ENCODE measurements at places on chromosomes 6 and 20.

DNA sequence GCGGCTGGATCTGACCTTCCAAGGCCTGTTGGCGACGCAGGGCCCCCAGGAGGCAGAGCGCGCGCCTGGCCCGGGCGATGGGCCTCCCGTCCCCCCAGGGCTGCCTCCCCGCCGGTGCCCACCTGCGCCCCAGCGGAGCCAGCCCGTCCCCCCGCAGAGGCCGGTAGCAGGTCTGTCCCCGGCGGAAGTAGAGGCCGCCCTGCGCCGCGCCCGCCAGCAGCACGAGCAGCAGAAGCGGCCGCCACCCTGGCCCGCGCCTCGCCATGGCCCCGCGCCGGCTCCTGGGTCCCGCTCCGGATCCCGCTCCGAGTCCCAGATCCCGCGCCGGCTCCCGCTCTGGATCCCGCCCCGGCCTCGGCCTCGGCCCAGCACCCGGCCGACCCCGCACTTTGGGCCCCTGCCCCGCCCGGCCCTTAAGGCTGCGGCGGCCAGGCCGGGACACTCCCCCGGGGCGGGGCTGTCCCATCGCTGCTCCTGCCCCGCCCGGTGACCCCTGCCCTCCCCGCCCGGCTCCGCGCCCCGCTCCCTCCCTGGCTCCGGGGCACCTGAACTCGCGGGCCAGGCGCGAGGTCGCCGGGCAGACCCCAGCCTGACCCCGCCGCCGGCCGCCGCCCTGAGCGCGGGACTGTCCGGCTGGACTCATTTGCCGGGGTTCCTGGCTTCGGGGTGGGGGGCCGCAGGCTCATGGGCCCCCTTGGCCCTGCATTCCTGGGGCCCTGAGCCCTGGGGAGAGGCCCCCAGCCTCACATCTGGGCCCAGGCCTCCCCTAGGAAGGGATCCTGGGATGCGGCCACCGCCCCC lies at the start of gene CTSZ:
CTSZ (minus strand) TSS at position 391 of the 801 bp plus-strand sequence; CDS start at position 265, 126 bp downstream.
- DNase-seq, result peak; percentile 49

- DNase-seq, result no peak
Measured at GRCh38 chr6:84136364-84137050, 90.9 kb downstream of the CEP162 start.

GRCh38 chr6:20811109-20811761 lies 277.0 kb downstream of the CDKAL1 start:
- peak; percentile 3 for DNase-seq

DNA sequence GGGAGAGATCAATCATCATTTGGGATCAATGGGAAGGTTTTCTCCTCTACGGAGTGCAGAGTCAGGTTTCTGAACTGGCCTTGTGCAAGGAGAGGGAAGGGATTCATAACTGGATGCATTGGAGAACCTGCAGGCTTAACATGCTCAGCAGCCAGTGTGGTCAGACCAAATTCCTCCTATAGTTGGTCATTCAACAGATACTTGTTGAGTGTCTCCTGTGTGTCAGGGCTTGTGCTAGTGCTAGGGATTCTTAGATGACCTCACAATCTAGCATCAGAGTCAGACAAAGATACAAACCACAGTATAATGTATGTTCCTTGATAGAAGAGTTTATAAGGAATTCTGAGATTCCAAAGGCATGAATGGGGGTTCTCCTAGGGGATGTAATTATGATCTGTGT lies 23.9 kb downstream of the RALY start:
- no peak for DNase-seq

DNA sequence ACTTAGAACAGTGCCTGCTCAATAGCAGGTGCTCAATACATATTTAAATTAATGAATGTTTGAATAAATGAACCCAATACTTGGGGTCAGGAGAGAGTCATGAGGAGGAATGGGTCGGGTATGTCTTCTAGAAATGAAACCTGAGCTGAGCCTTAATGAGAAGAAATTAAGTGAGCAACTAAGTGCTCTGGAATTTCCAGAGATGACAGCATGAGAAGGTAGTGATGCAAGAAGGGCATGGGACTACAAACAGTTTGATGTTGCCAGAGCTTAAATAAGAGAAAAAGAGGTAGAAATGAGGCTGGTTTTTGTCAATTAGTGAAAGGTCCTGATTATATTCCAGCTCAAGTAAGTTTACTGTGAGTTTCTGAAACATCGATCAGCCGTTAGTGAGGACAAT lies 82.9 kb downstream of the PDE10A start:
- DNase-seq, result no peak

GRCh38 chr20:13119583-13119982 lies 101.5 kb upstream of the ISM1 start:
- peak; percentile 5 for DNase-seq

GRCh38 chr20:50695135-50695872 lies 4.0 kb upstream of the RIPOR3 start:
- no peak for DNase-seq

GRCh38 chr6:51678274-51678673 lies 409.1 kb downstream of the PKHD1 start:
- no peak for DNase-seq

DNA sequence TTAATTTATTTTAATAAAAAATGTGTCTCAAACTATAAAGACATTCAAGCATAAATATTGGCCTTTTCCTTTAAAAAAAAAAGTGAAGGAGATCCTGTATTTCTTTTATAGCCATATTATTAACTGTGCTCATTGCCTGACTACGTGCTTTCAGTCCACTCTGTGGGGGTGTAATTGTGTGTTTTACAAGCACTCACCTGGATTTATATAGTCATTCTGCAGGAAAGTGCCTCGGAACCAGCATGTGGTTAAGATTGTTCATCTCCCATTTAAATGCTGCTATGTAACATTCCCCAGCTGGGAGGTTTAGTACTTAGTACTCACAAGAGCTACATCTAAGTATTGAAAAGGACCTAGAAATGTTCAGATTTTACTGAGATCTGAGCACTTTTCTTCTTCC lies 47.9 kb upstream of the SLC22A16 start:
- DNase-seq, result no peak

DNA sequence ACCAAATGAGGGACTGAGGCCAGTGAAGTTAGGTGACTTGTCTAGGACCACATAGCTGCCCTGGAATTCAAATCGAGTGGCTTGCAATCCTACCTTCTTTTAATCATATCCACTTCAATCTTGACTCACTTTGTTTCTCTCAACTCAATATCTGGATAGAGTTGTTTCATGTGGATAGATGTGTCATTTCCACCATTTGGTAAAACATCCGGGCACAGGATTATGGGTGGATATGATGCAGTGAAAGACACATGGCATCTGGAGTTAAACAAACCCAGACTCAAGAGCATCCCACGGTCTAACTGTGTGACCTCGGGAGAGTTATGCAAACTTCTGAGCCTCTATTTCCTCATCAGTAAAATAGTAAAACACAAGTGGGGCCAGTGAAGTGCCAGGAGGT lies 103.6 kb upstream of the CNKSR3 start:
- DNase-seq, result no peak

DNA sequence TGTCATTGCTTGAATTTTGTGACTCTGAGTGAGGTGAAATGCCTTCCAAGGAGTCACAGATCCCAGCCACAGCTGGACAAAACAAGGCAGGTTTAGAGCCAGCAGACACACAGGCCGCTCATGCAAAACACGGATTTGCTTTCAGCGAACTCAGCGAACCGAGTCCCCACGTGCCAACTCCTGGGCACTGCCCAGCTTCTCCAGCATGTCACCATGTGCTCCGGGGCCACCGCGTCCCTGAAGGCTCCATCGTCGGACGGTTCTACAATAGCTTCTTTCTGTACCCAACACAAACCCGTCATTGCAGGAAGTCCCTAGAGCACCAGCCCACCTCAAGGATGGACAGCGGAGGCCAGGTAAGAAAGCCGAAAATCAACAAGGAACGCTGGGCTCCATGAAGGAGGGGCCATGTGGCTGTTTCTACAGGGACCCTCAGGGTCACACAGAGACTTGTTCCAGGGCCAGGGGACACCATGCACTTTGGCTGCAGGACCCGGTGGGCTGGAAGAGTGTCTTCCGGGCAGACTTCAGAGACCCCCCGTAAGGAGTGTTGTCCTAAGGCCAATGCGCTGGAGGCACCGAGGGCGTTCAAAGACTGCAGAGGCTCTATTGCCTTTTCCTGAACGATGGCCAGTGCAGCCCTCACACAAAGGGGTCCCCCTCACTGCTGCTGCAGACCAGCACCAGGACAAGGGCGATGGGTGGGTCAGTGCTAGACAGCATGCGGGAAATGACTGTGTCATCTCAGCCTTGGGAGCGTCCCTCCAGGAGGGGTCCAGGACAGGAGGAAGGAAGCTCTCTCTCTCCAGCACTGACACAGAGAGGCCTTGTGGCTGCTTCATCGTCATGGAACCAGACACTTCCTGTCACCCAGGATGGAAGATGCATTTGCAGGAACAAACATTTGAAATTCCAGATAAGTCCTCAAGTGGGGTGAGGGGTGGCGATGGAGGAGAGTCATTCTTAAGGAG lies 19.8 kb downstream of the DACT2 start:
- no peak for DNase-seq

DNA sequence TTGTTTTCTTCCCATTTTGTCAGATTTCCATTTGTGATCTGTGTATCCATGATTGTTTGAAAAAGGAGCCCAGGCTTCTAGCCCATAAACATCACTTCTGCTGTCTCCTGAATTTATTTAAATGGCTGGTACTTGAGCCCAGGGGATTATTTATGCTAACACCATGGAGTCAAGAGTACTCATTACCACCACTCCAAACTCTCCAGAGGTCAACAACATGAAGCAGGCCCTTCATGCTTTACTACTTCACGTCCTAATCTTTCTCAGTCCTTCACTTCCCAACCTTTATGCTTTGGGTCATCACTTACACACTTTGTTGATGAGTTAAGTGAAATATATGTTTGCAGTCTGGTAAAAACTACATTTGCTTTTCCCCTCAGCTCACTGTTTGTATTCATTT lies 247.8 kb downstream of the BMP2 start:
- DNase-seq, result no peak

GRCh38 chr6:156845454-156846155 lies 68.4 kb downstream of the ARID1B start:
- no peak for DNase-seq

DNA sequence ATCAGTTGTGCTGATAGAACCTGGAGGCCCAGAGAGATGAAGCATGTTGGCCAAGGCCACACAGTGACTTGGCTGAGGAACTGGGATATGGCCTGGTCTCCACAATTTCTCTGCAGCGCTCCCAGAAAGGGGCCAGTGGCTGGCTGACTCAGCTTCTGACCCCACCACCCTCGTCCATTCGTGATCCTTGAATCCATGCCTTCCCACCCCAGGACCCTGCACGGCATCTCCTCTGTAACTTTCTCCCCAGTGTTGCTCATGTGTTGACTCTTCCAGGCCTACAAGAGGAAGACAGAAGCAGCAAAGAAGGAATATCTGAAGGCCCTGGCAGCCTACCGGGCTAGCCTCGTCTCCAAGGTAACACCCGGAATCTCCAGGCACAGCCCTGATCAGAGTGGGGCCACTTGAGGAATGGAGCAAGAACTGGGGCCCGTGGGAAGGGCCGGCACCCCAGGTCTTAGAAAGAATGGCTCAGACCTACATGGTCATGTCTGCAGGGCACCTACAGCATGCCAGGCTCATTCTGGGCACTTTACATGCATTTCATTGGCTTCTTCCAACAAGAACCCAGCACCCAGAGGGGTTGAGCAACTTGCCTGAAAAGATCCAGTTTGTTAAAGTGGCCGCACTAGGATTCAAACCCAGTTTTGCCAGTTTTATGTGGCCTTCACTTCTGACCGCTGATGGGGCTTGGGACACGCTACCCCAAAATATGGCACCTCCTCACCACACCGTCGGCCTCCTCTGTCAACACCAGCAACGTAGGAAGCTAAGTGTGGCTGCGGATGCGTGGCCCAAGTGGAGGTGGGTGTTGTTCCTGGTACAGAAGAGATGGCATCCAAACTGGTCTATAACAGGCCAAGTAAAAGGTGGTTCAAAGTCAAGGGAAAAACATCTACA lies 122.2 kb downstream of the JPH2 start:
- DNase-seq, result no peak

- no peak for DNase-seq
Measured at GRCh38 chr20:31587545-31588389, 17.3 kb upstream of the ID1 start.

GRCh38 chr6:71198908-71199307 lies 89.7 kb upstream of the OGFRL1 start:
- DNase-seq, result no peak

GRCh38 chr6:144007478-144008119 lies 460 bp downstream of the PLAGL1 start:
- DNase-seq, result peak; percentile 16

DNA sequence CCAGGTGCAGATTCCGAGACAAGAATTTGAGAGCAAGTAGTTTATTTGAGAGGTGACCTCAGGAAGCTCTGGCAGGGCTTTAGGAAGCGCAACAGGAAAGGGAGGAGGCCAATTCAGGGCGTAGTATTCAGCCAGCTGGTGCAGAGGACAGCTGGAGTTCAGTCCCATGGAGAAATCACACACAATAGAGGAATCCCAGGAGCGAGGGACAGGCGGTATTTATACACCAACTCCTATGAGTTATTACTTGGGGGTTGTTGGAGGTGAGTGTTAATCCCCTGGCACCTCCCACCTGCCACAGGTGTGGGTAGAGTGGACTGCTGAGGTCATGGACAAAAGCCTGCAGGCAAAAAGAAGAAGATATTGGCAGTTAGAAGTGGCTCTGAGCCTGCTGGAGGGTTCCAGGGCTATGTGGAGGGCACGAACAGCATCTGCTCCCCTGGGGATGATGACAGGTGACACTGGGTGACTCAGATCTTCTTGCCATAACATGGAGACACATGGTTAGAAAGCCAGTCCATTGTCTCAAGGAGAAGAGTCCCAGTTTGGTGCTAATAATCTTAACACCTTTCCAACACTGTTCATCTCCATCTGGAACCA lies 13.9 kb upstream of the SULF2 start:
- DNase-seq, result no peak

GRCh38 chr6:111087106-111087835 lies at the start of gene SLC16A10:
SLC16A10 (plus strand) TSS chr6:111087503; CDS start chr6:111087753, 250 bp downstream.
- peak; percentile 82 for DNase-seq

DNA sequence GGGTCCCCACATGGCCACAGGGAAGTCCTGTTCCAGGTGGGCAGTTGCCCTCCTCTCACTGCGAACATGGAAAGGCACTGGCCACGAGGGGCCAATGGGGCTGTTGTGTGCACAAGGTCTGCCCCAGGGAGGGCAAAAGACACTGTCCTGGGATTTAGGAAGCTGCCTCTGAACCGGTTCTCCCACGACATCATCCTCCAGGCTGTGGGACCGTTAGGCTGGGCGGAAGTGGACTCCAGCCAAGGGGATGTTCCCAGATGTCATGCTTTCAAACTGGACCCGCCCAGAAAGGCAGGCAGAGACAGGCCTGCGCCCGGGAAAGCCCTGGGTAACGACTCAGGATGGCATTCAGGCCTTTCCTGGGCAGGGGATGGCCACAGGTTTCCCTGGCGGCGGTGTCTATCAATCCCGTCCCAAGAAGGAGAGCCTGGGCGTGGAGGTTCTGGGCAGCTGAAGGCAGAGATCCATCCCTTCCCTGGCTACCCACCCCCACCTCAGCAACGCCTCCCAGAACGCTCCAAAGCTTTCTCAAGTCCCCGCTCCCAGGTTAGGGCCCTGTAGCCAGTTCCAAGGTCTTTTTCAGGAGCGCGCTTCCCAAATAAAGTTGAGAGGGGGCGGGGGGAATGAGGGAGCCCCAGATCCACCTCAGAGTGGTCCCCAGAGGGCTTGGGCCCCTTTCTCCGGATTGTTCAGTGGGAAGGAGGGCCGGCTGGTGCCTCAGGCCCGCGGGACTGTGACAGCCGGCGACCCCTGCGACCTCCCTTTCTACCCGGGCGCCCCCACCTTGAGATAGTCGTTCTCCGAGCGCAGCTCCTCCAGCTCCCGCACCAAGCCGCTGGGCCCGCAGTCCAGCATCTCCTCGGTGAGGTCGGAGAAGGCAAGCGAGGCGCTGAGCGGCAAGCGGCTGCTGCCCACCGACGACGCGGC lies 13.8 kb upstream of the TLDC2 start:
- DNase-seq, result no peak

GRCh38 chr6:53831936-53832660 lies 37.3 kb downstream of the LRRC1 start:
- no peak for DNase-seq
